Gastroesophageal sphincter (tissue), 4 donors: ENCODE measurements at places on chromosomes 5 and 9.

DNA sequence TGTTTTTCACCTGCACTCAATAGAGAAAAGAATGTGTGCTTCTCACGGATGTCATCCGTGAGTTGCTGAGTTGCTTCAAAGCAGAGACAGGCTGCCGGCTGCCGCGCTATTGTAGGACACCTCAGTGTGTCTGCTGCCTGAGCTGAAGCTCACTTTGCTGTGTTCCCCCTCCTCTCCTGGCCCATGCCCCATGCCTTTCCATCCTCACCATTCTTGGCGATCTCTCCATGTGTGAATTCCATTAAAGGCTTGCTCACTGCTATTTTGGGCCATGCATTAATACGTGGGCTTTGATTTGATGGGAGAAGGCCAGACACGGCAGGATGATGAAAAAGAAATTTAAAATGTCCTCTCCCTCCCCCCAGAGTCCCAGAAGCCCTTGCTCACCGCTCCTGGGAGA lies 14.5 kb downstream of the ADAM19 start:
- ATAC-seq: peak; percentile 27

DNA sequence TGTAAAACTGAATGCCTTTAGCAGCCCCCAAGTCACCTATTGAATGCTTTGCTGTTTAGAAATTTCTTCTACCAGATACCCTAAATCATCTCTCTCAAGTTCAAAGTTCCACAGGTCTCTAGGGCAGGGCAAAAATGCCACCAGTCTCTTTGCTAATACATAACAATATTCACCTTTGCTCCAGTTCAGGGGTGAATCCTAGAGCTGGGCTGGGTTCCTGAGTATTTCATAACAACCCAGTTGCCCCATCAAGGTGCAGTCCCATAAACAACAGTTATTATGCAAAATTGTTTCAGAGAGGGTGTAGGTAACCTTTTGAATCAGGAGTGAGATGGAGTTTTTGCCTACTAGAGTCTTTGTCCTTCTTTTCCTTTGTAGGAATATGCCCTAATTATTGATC lies 19.0 kb upstream of the C1QTNF3 start:
- ATAC-seq: no peak

- ATAC-seq: no peak
Measured at GRCh38 chr9:114721491-114722079, 39.6 kb upstream of the TEX48 start.

DNA sequence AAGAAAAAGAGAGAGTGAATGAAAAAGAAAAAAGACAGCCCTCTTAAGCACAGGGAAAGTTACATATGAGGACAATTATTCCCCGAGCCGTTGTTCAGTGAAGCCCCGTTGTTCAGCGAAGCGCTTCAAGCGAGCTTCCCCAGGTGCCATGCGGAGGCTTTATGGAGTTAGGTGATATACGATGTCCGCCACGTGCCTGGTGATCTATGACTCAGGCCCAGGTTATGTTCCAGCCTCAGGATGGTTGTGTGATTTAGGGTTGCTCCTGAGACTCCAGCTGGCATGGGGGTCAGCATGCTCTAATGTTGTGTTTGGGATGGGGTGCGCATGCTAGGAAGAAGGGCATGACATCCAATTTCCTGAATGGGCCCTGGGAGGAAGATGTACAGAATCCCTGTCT lies 365.6 kb downstream of the CDK5RAP2 start:
- ATAC-seq: no peak

DNA sequence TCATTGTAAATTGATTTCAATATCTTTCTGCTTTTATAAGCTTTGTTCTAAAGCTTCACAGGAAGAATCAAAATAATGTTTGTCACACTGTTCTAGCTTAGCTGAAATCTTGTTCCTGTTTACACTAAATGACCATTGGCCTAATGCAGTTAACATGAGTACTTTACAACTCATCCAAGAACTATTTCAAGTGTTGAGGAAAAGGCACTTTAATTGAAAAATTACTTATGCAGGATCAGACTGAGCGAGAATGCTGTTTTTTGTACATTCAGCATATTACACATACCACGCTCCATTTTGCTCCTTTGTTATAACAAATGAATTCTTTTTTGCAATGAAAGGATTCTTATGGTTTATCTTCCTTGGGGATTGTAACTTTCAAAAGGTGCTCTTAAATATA lies 22.4 kb upstream of the SMIM15 start:
- no peak for ATAC-seq

DNA sequence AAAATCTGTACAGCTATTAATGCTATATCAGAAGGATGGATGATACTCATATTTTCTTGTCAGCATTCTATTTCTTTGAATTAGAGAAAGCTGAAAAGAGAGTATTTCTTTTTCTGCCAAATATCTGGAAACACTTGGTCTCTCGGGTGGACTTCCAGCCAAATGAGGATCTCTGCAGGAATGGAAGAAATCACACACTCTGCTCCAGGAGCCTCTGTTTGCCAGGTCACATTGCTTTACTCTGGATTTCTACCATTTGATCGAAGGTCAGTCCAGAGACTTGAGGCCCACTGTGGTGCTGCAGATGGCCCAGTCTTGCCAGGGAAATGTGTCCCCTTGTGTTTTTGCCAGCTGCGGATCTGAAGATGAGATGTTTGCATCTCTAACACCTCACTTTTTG lies 154.1 kb downstream of the PCSK1 start:
- ATAC-seq: no peak

- ATAC-seq: no peak
Measured at GRCh38 chr5:6264394-6264793, 114.0 kb downstream of the MED10 start.

GRCh38 chr5:113518884-113519283 lies 5.4 kb downstream of the YTHDC2 start:
- ATAC-seq: no peak
